ENCODE measurements at places on chromosomes 7 and 10. TPM values are rescaled to one million over a fixed set of nuclear protein-coding genes. Genes with fewer than 3 reads are reported as not detected.
A peak's percentile ranks its signal among the peaks of the same experiment; 100 is the strongest.

Gene CLEC5A
- not detected for total RNA-seq

Gene ERCC6
- 19.2 TPM for total RNA-seq

Gene TACC2
- total RNA-seq, result 13.4 TPM

Gene GDF2
- not detected for total RNA-seq

Gene BMPR1A
- 32.6 TPM for total RNA-seq

Gene KCNIP2
- total RNA-seq, result 0.51 TPM

Gene SLC26A5
- not detected for total RNA-seq

GRCh38 chr10:127880557-127880956 lies 12.2 kb downstream of the CLRN3 start:
- no peak for DNase-seq

GRCh38 chr10:102236006-102236405 lies 5.3 kb downstream of the PITX3 start:
- no peak for DNase-seq

DNA sequence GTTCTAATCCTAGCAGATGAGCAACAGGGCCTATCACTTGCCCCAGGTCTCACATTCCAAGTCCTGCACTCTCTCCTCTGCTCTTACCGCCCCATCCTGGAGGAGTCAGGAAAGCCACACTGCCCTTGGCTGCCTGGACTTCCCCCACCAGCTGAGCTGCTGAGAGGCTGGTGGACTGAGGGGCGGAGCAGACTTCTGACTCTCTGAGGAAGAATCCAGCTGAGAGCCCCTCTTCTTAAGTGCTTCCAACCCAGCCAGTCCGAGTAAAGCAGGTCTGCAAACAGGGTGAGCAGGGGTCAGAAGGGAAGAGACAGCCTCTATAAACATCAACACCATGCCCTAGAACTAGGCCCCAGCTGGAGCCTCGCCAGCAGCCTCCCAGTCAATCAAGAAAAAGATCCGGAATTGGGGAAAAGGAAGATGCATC lies 92.4 kb upstream of the TMEM72 start:
- DNase-seq, result no peak

GRCh38 chr10:109977382-109977806 lies 30.4 kb upstream of the ADD3 start:
- no peak for DNase-seq

DNA sequence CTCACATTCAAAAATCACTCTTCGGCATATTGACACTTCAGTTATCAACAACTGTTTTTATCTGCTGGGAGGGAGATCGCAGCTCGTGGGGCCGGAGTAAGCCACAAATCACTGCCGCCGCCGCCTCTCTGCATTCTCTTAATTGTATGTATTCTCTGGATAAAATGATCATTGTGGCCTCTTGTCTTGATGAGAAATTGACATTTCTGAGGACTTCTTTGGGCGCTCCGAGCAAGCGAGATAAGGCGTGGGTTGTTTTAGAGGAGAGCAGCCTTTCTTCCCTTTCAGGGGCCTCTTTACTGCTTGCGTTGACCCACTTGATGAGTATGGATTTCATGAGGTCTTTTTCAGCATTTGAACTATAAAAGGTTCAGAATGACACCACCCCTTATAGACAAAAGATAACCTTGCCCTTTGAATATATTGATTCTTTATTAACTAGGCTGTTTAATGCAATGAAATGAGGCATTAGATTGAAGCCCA lies 130.6 kb downstream of the EBF3 start:
- DNase-seq, result no peak

- DNase-seq, result peak; percentile 78
These were observed 69.6 kb downstream of the ATXN7L1 start for GRCh38 chr7:105806592-105807447.

- DNase-seq, result peak; percentile 17
These were observed 188.7 kb upstream of the KAT6B start for GRCh38 chr10:74637685-74638084.

DNA sequence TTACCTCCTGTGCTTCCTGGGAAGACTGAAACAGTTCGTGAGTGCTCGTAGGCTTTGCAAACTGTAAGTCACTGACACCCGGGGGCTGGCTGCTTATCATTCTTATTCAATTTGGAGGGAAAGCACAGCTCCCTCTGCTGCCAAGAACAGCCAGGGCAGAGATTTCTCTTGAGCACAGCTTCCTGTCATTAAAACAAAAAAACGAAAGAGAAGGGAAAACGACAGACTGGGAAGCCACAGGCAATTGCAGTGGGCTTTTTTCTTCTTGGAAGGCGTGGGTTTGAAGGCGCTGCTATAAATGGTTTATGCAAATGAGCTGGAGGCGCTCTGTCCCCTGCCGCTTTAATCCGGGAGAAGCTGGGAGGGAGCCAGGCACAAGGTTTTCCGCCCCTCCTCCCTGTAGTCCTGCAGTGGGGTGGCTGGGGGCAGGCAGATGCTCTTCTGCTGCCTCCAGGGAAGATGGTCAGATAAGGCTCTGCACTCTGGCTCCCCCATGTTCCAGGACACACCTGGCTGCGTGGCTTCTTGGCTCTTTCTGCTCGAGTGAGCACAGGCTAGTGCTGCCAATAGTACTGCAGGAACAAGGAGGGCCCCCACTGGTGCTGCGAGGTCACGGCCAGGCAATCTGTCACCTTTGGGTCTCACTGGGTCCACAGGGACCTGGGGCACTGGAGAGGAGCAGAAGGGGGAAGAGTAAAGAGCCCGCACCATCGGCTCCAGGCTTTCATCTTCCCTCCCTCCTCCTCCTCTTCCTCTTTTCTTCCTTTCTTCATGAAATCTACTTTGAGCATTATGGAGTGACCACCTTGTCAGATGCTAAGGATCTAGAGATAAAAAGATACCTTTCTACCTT lies 49.5 kb downstream of the NEURL1 start:
- DNase-seq, result peak; percentile 32

GRCh38 chr10:18238870-18239485 lies 98.8 kb downstream of the CACNB2 start:
- peak; percentile 39 for DNase-seq

GRCh38 chr10:131570716-131571307 lies 259.3 kb upstream of the TCERG1L start:
- DNase-seq, result no peak

DNA sequence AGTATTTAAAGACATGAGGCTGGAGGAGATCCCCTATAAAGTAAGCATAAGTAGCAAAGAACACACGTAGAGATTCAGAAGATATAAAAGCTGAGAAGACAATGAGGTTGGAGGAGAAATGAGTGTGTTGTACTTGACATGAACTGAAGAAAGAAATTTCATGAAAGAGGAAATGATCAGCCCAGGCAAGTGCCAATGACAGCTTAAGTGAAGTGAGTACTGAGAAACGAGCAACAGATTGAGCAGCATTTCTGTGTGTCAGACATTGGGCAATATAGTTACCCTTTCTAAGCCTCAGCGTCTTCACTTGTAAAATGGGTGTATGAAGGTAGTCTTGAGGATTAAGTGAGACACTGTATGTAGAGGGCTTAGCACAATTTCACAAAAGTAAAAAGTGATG lies 4.8 kb upstream of the LIPA start:
- no peak for DNase-seq

DNA sequence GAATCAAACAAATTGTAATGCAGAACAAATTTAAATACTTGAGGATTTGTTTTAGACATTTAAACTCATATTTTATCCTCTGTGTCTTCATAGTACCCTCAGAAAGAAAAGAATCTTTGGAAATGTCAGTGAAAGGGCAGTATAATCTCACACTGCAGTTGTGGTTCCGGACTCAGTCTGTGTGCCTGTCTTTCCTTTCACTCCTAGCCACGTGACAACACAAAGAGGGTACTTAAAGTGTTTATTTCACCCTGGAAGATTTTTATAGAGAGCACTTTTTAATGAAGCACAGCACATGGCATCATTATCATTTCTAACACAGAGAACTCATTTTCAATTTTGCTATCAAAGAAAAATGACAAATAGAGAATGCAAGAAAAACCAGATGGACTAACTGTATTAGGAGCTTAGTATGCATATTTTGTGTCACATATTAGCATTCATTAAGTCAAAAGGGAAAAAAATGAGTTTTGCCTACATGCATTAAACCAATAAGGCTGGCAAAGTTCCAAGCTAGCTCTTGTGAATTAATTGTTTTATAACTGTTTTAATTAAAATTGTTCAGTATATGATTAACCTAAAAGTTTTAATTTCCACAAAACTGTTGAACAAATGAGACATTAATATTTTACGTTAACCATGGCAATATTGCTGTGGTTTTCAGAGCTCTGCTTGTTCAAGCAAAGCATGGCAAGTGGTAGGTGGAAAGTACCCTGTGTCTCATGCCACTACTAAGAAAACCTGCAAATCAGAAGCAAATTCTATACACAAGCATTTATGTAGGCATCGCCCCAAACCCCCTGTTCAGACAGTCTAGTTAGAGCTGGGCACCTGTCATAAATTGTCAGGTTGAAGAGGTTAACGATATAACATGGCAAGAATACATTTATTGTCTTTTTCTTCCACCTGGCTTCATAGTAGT lies 65.9 kb downstream of the AUTS2 start:
- DNase-seq, result no peak

DNA sequence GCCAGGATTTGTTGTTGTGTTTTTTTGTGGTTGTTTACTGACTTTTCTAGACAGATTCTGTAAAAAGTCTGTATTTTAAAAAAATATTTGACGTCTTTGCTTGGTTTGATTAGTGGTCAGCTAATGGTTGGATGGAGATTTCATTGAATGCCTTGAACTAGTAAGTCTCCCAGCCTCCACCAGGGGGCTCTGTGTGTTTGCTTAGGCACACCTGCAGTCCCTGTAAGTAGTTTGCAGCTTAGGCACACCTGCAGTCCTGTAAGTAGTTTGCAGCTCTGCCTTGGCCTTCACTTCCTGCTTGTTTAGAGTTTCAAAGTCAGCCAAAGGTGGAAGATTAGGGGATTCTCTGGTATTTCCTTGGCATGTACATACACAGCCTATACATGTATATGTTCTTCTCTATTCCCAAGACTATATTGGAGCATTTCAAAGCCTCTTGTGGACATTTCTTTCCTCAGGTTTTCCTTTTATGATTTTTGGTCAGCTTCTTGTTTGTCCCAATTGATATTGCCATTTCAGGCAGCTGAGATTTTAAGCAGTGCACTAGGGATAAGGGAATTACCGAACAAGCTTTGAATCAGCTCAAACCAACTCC lies 101.6 kb downstream of the CCSER2 start:
- peak; percentile 70 for DNase-seq

GRCh38 chr7:149851449-149851848 lies 13.3 kb downstream of the ZNF862 start:
- no peak for DNase-seq

DNA sequence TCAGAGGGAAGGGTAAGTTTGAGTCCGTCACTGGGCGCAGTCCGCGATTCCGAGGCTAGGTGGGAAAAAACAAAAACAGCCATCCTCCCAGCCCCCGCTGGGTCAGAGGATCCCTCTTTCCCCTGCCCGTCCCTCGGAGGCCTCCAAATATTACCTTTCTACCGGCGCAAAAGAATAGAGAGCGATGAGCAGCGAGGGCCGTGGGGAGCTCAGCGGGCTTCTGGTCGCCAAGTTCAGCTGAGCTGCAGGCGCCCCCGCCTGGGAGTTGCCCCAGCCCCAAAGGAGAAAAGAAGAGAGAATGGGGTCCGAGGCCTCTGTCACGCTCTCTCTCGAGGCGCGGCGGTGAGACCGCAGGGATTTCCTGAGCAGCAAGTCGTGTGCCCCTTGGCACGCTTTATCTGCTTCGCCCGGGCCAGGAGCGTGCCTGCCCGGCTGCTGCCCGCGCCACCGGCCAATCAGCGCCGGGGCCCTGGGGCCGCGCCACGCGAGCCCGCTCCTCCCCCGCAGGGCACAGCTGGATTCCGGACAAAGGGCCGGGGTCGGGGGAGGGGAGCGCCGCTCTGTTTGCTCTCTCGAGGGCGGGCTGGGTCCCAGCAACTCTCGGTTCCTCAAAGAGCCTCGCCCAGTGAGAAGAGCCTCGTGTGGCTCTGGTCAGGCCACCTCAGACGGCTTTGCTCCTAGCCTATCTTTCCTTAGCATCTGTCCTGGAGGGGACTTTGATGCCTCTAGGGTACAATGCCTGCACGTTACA lies at the start of gene NEUROG3:
NEUROG3 (minus strand) TSS at position 367 of the 751 bp plus-strand sequence. CDS start 379 bp downstream, outside the sequence.
- no peak for DNase-seq

GRCh38 chr10:42984035-42984610 lies 92.7 kb upstream of the RET start:
- DNase-seq, result no peak

GRCh38 chr7:77771901-77772300 lies 26.3 kb downstream of the TMEM60 start:
- no peak for DNase-seq

- peak; percentile 92 for DNase-seq
These were observed 74.5 kb downstream of the BMPER start for GRCh38 chr7:33979807-33980355.

DNA sequence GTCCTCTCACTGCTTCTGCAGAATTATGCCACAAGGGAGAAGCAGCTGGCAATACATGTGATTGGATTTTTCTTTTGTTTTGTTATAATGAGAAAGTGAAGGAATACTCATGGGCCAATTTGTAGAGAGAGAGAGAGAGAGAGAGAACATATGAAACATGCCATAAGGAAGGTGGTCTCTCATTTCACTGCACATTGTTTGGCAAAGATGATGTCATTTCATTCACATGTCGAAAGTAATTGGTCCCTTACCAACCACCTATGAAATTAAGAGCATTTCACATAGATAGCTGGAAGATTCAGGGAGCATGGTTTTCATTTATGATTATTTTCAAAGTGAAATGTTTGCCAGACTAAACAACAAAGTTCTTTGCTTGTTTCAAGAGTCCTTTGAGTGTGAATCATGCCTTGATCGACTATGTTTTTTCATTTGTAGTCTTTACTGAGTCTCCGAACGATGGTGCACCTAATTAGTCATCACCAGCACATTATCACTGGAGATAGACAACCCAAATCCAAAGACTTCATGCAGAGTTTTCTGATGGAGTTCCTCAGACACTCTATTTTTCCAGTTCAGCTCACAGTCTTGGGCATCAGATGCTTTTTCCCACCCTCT lies 130.1 kb upstream of the ZEB1 start:
- no peak for DNase-seq

DNA sequence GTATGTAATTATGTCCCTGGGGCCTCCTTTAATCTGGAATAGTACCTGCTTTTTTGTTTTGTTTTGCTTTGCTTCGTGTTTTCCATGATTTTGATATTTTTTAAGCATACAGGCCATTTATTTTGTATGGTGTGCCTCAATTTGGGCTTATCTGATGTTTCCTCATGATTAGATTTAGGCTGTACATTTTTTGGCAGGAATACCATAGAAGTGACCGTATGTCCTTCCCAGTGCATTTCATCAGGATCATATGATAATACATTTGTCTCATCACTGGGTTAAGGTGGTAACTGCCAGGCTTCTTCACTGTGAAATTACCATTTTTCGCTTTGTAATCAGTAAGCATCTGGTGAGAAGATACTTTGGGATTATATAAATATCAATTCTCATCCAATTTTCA lies 117.8 kb upstream of the SAMD8 start:
- no peak for DNase-seq

Data from bronchial epithelial cell (primary cell).